H7 (cell line): ENCODE measurements at places on chromosomes 12 and 14. TPM values are rescaled to one million over a fixed set of nuclear protein-coding genes. Genes with fewer than 3 reads are reported as not detected.

Gene PLXNC1
- total RNA-seq, result 0.67 and 1.2 TPM in 2 replicates

- DNase-seq, result peak; percentile 10
These were observed 12.0 kb upstream of the SLCO1B3 start for GRCh38 chr12:20798554-20798953.

- DNase-seq, result peak; percentile 85
These were observed 995 bp upstream of the HSP90B1 start for GRCh38 chr12:103929046-103929783.

DNA sequence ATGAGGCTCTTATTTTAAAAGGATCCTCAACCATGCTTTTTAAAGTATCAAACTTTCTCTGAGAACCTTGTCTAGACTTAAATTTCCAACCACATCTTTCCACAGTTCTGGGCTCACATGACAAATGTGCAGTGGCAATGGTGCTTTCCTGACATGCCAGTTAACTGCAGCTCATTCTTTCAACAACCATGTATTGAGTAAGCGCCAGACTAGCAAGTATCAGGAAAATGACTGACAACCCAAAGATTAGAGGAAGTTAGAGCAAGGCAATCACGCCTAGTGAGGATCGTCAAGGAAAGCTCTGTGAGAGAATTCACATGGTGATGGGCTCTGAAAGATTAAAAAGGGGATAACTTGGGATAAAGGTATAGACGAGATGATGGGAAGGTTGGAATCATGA is 35.8 kb downstream of the FLVCR2 start:
- no peak for DNase-seq

DNA sequence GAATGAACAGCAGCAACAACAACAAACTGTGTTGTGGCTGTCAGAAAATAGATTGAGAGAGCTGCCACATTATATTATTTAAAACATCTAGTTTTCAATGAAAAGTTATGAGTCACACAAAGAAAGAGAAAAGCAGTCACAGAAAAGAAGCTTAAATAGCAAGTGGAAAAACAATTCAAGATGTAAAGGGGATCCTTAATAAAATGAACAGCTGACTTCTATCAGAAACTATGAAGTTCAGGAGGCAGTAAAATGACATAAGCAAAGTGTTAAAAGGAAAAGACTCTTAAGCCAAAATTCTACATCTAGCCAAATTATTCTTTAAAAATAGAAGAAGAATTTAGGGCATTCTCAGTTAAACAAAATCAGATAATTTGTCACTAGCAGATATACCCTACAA is 5.6 kb downstream of the CLEC14A start:
- no peak for DNase-seq

GRCh38 chr12:110917961-110918360 is 2.4 kb downstream of the MYL2 start:
- no peak for DNase-seq

DNA sequence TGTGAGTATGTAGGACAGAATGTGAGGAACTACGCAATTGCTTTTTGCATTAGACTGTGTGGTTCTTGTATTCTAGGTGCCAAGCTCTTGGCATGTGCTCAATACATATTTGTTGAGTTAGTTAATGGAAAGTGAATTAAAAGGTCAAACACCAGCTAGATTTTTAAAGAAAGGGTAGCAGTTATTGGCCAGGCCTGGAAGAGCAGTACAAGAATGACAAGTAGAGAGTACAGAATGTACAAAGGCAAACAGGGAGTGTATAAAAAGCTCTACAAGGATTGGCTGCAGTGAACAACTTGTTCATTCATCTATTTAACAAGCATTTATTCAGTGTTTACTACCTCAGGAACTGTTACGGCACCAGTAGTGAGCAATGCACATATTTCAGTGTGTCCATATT is 854.0 kb upstream of the SEL1L start:
- no peak for DNase-seq

DNA sequence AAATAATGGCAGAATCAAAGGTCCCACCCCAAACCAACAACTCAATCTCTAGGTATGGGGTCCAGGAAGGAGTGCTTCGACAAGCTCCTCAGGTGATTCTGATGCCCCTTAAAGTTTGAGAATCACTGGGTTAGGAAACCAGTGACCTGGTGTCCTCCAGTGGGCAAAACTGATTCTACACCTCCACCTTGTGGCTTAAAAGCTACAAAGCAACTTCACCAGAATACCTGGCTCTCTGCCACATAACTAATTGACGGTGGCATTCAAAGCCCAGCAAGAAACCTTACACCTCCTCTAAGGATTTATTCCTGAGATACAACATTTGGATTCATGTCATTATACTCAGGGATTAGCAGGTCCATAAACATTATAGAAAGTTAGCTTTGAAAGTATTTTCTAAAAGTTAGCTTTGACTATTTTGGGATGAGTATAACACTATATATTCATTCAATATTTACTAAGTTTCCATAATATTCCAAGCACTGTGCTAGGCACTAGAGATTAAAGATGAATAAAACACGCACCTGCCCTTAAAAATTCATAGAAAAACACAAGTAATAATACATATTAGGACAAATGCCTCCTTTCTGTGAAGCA is 45.4 kb downstream of the DCAF5 start:
- DNase-seq, result peak; percentile 28

- DNase-seq, result no peak
These were observed 11.3 kb downstream of the CFAP54 start for GRCh38 chr12:96500693-96501092.
